ENCODE measurements at places on chromosomes 13 and 19.

GRCh38 chr19:29953352-29954247, 11.6 kb downstream of the URI1 start:
- no peak for DNase-seq

DNA sequence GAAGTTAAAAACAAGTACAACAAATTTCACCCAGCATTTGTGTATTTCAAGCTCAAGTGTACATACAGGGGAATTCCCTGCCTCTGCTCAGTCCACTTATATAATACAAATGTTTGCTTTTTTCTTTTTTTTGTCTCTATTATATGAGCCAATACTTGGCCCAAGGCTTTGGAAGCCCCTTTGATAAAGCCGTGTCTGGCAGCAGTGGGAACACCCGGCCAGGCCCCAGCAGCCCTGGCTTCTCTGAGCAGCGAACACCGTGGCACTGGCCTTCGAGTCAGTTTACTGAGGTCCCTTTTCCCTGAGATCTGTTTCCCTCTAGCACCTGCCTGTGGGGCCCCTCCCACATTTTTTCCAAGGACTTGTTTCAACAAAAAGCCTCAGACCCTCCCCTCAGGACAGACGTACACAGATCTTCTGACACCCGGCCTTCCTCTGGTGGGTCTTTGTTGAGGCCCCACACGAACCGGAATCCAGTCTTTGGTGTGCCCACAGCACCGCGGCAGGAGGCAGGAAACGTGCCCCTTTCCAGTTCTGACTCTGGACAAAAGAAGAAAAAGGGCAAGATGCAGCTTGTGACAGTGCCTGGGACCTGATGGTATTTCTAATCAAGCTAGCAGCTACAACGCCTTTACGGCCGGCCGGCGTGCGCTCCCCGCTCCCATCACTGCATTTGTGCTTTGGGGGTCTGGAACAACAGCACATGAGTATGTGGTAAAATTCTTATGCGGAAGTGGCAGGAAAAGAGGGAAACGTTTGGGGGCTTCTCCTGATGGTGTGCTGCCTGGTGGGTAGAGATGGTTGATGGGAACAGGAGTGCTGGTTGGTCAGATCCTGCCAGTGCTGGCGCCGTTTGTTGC, 13.8 kb downstream of the SIPA1L3 start:
- DNase-seq, result no peak

- DNase-seq, result no peak
Measured at GRCh38 chr19:1151917-1152587, 22.0 kb downstream of the SBNO2 start.

GRCh38 chr19:6761053-6761676, 6.1 kb downstream of the SH2D3A start:
- DNase-seq, result no peak

DNA sequence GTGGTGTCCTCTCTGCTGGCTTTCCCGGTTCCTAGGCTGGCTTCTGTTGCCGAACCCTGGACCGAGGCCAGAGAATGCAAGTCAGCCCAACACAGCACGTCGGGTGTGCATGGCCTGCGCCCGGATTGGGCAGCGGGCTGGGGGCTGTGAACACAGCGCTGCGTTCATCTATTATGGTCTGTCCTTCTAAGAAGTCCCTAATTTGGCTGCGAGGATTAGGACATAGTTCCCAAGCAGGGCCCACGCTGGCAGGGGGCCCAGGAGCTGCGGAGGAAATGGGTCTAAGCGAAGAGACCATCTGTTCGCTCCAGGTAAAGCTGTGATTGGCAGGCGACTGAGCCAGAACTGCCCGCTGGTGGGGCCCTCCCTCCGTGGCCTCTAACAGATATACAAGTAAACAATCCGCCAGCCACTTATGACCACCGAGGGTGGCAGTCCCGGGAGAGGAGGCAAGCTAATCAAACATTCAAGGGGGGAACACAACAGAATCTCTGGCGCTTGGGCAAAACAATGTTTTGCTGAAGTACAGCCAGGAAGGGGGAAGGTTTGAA, 6.0 kb downstream of the SYCE2 start:
- DNase-seq, result no peak

- no peak for DNase-seq
Measured at GRCh38 chr19:35317464-35318043, 11.4 kb upstream of the CD22 start.

DNA sequence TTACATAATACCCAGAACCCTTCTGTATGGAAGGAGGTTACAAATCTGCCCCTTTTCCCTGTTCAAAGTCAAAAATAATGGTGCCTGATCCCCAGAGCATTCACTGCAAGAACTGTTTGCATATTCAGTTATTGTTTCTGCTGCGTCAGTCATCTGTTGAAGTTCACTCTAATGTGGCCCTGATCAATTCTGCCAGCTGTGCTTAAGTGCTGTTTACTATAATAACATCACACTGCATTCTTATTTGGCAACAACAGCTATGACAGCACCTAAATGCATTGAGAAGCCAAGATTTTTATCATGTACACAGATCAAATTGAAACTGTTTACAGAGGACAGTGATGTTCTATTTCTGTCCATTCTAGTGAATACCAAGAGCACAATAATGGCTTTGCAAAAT, 115.9 kb downstream of the DACH1 start:
- DNase-seq, result no peak

GRCh38 chr19:789701-790060, 7.6 kb upstream of the PTBP1 start:
- DNase-seq, result no peak

GRCh38 chr19:2900296-2901252, at the start of gene ZNF57:
Gene ZNF57 (plus strand): TSS chr19:2900928. CDS start chr19:2901046, 118 bp downstream.
- DNase-seq, result peak; percentile 98

DNA sequence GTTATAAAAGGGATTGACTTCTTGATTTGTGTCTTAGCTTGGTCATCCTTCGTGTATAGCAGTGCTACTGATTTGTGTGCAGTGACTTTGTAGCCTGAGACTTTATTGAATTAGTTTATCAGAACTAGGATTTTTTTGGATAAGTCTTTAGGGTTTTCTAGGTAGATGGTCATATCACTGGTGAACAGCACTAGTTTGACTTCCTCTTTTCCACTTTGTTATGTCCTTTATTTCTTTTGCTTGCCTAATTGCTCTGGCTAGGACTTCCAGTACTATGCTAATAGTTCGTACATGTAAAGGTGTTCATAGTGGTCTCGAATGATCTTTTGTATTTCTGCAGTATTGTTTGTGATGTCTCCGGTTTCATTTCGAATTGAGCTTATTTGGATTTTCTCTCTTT, 145.4 kb downstream of the DNAJC3 start:
- no peak for DNase-seq

DNA sequence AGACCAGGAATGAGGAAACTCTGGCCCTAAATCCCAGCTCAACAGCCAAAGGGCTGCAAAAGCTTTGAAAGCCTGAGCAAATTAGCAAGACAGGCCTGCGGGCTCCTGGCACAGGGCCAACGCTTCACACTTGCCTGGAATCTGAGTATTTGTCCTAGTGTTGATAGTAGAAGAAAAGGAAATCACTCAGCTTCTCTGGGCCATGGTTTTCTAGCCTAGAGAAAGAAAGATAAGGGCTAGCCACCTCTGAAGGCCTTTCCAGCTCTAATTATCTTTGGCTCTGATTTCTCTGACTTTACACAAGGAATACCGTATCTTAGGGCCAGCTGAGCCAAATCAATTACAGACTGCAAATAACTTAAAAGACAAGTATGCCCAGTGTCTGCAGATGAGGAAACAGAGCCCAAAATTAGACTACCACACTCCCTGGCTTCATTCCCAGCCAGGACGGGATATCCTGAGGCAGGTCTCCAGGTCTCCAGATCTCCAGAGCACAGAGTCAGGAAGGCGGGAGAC, 69.6 kb downstream of the STK24 start:
- DNase-seq, result no peak

DNA sequence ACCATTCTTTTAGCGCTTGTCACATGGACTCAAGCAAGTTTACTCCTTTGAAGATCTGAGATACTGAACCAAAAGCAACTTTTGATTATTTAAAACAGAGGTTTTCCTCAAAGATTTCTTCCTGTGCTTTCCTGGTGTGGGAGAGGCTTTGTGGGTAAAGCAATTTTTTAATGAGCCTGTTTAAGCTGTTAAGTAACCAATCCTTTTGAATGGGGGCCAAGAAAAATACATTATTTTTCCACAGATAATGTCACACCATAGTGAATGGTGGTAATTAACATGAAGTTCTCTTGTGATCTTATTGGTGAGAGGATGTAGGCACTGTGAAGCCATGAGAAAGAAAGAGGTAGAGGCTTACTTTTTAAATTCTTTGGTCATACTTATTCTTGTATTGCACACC, 55.8 kb upstream of the OBI1 start:
- DNase-seq, result no peak

DNA sequence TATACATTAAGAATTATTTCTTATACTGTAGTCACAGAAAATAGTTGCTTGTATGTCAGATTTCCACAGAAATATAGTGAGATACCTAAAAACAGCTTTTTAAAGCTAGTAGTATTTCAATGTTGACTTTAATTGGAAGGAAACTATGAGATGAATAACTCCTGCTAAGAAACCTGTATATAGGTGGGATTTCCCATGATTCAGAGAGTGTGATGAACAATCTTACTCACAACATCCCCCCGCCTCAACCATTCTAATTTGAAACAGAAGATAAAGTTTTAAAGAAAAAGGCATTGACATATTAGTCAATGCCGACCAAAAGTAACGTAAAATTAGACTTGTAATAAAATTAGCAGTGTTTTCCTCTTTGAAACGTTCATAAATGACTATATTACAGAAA, 1.4 kb upstream of the MIR17HG start:
- no peak for DNase-seq

- DNase-seq, result no peak
Measured at GRCh38 chr19:56900573-56901097, 60.1 kb upstream of the PEG3 start.

GRCh38 chr19:49475995-49476880, 2.2 kb downstream of the FLT3LG start:
- DNase-seq, result peak; percentile 59

GRCh38 chr19:30093966-30094755, 152.1 kb downstream of the URI1 start:
- no peak for DNase-seq

DNA sequence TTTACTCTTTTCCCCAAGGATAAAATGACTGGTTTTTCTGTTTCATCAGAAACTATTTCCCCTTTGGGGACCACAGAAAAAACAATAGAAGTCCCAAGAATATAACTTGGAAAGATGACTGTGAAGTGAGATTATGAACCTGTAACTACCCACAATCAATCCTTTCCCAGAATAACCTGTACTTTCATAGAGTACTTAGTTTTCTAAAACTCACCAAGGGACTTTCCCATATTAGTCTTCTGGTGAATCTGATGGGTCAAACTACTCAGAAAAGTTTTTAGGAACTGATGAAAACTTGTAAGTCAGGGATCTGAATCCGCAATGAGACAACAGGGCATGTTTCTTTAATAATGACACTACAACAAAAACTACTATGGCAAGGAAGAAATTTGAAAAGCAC, 62.6 kb downstream of the STK24 start:
- DNase-seq, result no peak

- no peak for DNase-seq
Measured at GRCh38 chr19:19871932-19872331, 6.2 kb downstream of the ZNF253 start.

DNA sequence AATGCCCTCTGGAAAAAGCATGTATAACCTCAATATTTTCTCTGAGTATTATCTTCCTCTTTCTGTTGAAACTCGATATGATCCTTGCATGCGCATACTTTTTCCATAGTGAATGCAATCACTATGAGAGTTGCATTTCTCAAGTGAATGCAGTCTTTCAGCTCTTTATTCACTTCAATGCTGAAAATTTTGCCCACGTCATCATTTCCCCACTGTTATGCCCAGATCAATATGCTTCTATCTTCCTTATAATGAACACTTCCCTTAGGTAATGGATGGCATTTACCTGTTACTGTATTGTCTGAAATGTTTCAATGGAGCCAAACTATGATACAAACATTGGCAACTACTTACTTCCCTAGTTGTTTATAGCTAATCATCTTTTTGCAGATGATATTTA, 866.6 kb upstream of the SLITRK6 start:
- no peak for DNase-seq

GRCh38 chr19:4533835-4534424, 1.1 kb downstream of the PLIN5 start:
- DNase-seq, result no peak

DNA sequence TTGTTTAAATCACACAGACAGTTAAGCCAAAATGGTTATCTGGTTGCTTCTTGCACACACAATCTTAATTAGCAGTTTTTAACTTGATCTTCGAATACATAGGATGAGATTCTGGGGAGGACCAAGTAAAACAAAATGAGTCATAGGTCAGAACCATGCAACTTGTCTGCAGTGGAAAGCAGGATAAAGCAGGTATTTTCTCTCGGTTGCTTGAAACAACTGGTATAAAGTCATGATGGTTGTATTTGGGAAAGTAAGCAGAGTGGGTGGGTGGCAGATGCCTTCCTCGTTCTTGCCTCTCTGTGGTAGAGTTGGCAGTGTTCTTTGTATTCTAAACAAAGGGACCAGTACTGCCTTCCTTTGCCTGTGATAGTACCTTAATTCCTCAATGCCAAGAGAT, 167.0 kb downstream of the COG6 start:
- no peak for DNase-seq

DNA sequence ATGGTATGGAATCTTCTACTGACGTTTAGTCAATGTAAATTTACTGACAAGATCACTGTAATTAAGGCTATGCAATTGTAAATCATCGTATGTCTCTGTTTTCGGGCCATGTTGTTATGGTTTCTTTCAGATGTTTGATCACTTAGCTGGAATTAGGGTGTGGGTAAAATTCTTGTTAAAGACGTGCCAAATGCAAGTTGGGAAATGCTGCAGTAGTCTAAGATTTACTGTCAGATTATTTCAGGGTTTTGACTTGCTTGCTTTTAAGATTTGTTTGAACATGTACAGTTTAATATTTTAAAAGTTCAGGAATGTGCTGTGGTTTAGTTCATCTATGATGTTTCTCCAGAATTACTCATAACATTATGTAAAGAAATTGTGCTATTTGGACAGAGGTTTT, 10.8 kb downstream of the NDFIP2 start:
- DNase-seq, result no peak

DNA sequence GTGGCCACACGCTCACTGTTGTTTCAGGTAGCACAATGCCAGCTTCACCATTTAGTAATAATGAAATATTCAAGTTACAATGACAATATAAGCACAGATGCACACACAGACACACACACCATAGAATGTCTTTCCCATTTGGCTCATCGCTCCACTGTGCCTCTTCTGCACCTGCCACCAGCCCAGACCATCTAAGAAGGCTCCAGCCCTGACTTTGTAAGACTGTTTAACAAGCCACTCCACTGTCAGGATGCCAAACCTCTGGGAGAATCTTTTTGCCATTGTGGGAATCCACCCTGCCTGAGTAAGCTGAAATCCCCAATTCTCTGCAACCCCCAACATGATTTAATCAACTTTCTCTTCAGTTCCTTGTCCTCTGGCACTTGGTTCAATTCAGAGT, 60.6 kb downstream of the LHFPL6 start:
- DNase-seq, result no peak

DNA sequence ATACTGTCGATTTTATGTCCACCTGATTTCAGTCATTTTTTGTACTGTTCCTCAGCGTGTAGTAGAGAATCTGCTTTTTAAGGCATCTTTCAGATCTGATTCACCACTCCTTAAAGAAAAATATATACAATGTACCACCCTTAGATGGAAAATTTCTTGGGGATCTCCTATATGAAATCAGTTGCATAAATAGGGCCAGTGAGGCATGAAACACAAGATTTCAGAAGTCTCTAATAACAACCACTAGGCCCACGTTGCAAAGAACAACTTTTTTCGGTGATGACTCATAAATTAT, 1.4 kb downstream of the USP12 start:
- no peak for DNase-seq

All from activated CD4-positive, alpha-beta T cell treated with anti-CD3 and anti-CD28 coated beads, Interleukin-2, amount 50 U/mL, for 4 hours (primary cell).